EL (cell line): ENCODE measurements at places on chromosomes 11 and 22.

DNA sequence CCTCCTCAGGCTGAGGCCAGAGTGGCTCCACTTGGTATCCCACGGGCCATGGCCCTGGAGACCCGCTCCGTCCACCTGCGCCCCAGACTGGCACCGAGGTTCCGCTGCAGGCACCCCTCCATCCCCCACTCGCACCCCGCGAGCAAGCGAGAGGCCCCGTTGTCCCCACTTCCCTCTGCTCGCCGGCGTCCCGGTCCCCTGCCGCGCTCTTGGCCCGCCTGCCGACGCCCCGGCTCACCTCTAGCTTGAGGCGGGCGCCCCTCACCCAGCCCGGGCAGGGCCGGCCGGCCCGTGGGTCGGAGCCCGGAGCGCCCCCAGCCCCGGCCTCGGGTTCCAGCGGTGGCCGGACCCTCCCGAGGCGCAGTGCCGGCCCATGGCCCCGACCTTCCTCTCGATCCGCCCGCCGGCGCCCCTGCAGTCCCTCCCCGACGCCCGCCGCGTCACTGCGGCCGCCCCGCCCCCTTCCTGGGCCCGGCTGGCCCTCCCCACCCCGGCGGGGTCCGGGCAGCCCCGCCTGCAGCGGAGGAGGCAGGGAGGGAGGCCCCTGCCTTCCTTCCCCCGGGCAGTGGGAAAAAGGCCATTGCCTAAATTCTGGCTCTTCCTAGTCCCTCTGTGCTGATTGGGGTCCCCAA lies at the start of gene PITPNM1:
TSS of gene PITPNM1 (minus strand) at position 414 of the 632 bp plus-strand sequence. CDS start 1,183 bp downstream, outside the sequence.
- DNase-seq: peak; percentile 72

DNA sequence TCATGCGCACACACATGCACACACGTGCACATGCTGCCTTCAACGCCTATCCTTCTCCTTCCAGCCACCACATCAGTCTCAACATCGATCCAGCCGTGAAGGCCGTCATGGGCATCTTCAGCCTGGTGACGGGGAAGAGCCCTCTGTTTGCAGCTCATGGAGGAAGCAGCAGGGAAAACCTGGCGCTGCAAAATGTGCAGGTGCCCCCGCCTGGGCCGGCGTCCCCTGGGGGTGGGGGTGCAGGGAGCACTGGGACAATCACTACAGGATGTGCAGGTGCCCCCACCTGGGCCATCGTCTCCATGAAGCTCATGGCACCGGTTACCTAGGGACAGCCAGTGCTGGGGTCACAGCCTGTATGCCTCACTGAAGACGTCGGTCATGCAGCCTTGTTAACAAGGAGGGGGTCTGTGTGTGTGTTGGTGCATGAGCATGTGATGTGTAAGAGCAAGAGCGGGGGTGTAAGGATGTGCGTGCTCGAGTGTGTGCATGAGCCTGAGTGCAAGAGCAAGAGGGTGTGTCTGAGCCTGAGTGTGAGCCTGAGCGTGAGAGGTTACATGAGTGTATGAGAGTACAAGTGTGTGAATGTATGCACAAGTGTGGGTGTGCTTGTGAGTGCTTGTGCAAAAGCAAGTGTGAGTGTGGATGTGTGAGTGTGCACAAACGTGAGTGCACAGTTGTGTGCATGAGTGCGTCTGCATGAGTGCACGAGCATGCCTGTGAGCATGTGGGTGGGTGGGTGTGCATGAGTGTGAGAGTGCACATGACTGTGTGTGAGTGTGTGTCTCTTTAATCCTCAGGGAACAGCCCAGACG lies 31.5 kb downstream of the NADSYN1 start:
- DNase-seq: no peak

DNA sequence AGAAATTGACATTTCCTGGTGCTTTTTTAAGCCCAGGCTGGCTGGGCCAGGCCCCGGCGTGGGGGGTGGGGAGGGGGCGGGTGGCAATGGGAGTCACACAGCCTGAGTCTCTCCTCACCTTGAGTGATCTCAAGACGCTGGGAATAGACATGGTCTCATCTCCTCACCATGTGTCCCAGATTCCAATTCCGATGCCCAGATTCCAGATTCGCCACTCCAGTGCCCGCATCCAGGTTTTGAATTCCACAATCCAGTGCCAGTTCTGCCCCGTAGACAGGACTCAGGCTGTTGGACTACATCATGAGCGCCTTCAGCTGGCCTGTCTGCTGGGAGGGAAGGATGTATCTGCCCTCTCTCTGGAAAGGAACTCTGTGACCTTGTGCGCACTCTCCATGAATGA lies 19.1 kb downstream of the KCNC1 start:
- DNase-seq: no peak

GRCh38 chr22:37109242-37109917 lies at the start of gene TMPRSS6:
TMPRSS6 (minus strand) TSS chr22:37109713; CDS start chr22:37103417, 6,296 bp downstream.
- no peak for DNase-seq

DNA sequence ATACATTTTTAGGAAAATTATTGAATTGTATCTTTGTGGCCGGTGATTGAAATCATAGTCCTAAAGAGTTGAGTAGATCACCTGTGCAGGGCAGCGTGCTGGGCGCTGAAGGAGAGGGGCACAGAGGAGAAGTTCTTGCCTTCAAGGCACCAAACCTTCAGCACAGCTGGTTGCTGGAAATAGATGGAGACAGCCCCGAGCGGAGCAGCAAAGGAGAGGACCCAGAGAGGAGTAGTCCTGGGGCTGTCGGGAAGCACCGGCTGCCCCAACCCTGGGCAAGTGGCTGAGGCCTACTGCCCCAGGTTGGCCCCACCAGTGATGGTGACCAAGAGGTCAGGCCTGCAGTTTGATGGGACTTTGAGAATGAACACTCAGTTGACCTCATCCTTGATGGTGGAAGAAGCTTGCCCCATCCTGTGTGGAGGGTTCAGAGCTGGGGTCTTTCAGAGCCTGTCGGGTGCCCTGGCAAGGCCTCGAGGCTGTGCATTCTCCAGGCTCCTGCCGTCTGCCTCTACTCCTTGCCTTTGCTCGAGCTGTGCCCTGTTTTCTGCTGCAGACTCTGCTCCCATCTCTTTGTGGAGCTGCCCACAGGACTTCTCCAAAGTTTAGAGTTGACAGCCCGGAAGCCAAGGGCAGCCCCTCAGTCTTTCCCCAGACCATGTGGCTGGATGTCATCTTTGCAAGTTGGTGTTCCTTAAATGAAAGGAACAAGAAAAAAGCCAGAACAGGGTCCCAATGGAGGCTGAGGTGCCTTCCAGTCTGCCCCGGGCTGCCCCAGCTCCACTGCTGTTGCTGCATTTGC lies 285.1 kb downstream of the TBC1D22A start:
- no peak for DNase-seq

GRCh38 chr11:27401833-27402316 lies 38.9 kb upstream of the CCDC34 start:
- DNase-seq: no peak

DNA sequence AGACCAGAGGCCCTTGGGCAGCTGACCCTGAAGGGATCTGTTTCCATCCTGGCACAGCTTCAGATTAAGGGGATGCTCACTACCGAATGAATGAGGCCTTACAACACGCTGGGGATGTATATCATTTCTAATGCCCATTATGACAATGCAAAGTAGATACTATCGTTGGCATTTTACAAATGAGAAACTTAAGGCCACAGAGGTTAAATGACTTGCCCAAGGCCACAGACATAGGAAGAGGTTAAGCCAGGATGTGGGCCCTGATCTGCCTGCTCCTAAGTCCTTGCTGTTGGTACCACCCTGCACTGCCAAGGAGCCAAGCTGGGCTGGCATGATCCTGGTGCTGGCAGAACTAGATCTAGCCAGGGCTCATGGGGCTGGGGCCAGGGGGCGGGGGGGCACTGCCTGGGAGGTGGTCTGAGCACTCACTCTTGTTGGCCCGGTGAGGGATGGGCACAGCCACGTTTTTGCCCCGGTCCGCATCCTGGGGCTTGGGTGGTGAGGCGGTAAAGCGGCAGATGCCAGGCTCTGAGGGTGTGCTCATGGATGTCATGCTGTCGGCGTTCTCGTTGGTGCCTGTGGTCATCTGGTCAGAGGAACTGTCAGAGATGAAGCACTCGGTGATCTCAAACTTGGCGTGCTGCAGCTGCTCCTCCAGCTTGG lies 102.8 kb downstream of the CEP164 start:
- DNase-seq: no peak

GRCh38 chr11:120178561-120179056 lies 32.2 kb upstream of the OAF start:
- DNase-seq: peak; percentile 68
